SHP77 (cell line): ENCODE measurements at places on chromosomes 7 and 10.
A peak's percentile ranks its signal among the peaks of the same experiment; 100 is the strongest.

- DNase-seq = no peak
These were observed 161.7 kb downstream of the TNS3 start for GRCh38 chr7:47420122-47420780.

DNA sequence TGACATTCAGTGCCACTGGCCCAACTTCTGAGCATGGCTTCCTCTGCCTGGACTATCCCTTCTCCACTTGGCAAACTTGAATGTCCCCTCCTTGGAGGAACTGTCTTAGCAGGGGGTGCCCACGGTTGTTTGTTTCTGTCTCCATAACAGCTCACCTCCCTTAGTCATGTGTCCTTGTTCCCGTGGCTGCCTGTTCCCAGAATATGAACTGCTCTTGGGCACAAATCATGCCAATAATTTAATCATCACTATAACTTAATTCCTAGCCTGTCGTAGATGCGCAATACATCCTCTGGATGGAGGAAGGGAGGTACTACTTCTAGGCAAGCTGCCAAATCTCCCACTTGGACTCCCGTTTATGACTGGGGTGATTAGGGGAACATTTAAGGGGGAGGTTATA is 173.1 kb downstream of the MYOF start:
- no peak for DNase-seq

DNA sequence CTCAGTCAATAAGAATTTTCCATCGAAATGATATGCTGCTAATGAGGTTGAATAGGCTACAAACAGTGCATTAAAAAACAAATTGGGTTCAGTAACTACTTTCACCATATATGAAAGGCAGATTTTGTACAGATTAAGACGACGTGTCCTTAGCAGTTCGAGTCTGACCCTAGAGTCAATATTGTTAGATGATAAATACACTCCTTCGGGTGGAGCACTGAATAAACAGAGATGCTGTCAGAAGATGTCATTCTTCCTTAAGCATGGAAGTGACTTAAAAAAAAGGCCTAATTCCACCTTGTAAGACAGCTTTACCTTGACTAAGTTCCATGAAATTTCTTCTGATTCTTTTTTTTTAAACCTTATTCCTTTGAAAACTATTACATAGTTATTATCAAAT is 5.8 kb upstream of the AGR2 start:
- DNase-seq = peak; percentile 7

GRCh38 chr10:11451640-11452260 is 159.7 kb downstream of the USP6NL start:
- DNase-seq = no peak

DNA sequence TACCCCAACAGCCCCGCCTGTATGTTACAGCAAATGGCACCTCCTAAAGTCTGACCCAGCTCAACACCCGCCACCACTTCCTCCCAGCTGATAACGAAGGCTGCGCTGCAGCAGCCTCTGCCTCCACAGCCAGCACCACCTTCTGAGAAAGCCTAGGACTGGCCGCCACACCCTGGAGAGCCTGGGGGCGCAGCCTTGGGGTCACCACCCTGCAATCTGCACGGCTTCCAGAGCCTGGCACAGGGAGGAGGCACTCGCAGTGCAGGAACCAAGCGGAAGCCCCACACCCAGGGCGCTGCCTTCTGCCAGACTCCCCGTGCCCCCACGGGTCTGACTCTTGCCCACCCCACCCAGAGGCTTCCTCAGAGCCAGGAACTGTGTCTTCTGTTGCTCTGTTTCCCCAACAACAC is 112.5 kb downstream of the MAD1L1 start:
- no peak for DNase-seq

- no peak for DNase-seq
These were observed 303.9 kb downstream of the WDR37 start for GRCh38 chr10:1360011-1360557.

DNA sequence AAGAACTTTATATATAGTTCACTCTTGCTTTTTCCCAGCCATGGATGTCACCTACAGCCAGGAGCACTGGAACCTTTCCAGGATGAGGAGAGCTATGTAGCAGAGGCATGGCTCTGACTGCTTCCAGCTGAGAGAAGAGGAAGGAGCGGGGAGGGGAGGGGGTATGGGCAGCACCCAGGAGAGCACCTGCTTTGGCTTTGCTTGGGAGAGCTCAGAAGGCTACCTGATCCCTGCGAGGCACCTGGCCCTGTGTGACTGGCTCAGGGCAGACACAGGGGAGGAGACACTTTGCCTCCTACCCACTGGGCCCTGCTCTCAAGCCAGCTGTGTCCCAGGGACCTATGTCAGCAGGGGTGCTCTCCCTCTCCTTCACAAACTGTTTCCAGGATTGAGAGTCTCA is 67.1 kb downstream of the HK1 start:
- no peak for DNase-seq

- DNase-seq = no peak
These were observed 661.3 kb downstream of the PARD3 start for GRCh38 chr10:34153663-34154382.

DNA sequence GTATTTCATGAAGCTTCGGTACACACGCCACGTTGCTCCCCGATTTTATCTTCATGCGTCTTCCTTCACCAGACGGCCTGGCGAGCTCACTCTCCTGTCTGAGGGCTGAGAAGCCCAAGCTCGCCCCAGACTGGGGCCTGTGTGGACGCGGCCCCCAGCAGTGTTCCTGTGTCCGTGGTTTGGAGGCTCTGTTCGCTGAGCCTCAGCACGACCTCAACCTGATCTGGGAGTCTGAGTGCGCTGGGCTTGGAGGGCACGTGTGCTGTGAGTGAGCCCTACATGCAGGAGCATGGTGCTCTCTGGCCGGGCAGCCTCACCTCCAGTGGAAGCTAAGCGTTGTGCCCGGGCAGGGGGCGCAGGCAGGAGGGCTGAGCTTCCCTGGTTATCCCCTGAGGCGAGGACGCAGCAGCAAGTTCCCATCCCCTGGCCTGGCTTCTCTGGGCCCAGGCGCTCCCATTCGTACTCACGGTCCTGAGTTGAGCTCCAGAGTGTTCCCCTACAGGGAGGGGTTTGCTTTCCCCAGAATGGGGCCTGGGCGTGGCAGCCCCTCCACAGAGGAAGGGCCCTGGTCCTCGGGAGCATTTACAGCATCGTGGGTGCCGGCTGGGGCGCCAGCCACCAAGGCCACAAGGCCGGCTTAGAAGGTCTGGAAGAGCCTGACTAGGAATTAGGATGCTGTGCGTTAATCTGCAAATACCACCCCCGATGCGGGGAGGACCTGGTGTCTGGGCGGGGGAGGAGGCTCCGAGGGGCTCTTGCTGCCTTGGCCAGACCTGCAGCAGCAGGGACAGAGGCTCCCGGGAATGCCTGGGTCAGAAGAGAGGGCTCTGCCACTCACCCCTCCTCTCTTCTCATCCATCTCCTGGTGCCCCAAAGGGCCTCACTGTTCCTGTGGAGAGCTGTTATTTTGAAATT is 400.6 kb downstream of the DNAJB6 start:
- DNase-seq = no peak

- no peak for DNase-seq
These were observed 637 bp downstream of the SAMD8 start for GRCh38 chr10:75111907-75112679.

- DNase-seq = no peak
These were observed 64.5 kb downstream of the PALS2 start for GRCh38 chr7:24637706-24638105.

DNA sequence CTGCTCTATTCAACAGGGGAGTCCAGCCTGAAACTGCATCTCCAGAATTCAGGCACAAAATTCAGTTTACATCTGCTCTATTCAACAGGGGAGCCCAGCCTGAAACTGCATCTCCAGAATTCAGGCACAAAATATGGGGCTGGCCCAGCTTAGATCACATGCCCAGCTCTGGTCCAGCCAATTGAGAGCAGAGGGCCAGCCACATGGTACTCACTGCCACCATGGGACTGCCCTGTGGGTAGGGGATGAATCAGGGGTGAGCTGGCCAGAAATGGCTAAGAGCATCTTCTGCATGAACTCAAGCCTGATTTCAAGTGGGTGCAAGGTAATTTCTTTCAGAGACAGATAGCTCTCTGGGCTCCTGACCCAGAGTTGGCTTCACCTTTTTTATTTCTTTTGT is 156.6 kb upstream of the LYZL2 start:
- no peak for DNase-seq

- DNase-seq = no peak
These were observed 310.7 kb downstream of the CALN1 start for GRCh38 chr7:72101444-72101843.

GRCh38 chr10:29237786-29238185 is 51.1 kb upstream of the LYZL1 start:
- DNase-seq = no peak

DNA sequence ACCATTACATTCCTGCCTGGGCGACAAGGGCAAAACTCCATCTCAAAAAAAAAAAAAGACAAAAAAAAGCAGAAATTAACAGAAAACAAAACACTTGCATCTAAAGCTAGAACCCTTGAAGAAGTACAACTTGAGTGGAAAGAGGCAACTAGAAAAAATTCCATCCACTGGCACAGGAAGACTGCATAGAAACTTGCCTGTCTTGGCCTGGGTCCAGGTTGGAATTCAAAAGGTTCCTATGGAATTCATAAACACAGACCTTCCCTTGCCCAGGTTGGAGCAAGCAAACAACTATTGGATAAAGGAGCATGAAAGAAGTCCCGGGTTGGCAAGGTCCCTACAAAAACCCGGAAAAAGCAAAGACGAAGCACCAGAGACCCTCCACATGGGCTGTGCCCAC is 69.8 kb downstream of the CCDC71L start:
- no peak for DNase-seq

DNA sequence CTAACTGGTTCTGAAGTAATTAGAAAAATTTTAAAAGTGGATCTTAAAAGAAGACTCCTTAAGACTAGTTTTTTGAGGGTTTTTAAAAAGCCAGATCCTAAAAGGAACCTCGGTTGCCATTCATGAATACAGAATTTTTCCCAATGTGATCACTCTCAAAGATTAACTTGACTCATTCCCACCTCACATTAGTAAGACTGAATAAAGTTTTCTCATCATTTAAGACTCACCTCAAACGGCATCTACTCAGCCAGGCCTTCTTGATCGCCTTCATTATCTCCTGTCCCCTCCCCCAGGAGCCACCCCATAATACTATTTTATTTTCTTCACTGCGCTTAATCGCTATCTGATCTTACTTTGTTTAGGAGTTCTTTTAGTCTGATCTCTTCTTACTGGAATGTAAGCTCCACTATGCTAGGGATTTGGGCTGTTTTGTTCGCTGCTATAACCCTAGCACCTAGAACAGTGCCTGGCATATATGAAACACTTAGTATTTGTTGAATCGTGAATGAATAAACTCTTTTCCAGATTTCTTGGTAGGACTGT is 55.9 kb upstream of the PCGF5 start:
- DNase-seq = no peak

DNA sequence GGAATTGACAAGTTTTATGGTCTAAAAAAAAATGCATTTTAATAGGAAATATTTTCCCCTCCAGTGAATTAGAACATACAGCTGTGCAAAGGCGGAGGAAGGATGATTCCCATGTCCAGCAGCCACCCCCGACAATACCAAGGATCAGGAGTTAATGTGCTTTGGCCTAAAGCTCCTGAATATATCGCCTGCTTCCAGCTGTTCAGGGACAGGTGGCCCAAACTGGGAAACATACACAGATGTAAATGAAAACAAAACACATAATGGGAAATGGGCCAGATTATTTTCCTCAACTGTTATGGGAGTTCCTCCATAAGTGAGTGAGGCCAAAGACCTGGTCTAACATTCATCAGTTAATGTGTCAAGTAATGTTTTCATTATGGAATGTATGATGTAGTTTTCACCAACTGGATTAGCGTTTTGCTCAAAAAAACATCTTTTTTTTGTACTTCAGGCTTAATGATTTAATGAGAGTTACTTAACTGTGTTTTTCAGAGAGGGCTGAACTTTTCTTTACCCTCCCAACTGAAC is 55.1 kb upstream of the LAMB1 start:
- DNase-seq = no peak

DNA sequence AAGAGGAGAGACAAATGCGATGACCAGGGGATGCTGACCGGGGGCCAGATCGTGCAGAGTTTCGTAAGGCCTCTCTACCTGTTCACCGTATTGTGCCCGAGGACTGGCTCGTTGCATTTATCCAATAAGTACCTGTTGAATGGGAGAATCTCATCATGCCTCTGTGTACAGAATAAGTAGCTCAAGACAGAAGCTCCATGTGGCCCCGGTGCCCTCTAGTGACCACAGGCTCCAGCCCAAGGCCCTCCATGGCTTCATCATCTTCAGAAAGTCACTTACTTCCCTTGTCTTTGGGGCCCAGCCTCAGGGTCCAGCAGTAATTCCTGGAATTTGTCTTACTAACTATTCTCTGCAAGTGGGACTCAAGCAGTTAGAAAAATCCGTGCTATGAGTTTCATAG is 151.0 kb downstream of the CHN2 start:
- peak; percentile 47 for DNase-seq

DNA sequence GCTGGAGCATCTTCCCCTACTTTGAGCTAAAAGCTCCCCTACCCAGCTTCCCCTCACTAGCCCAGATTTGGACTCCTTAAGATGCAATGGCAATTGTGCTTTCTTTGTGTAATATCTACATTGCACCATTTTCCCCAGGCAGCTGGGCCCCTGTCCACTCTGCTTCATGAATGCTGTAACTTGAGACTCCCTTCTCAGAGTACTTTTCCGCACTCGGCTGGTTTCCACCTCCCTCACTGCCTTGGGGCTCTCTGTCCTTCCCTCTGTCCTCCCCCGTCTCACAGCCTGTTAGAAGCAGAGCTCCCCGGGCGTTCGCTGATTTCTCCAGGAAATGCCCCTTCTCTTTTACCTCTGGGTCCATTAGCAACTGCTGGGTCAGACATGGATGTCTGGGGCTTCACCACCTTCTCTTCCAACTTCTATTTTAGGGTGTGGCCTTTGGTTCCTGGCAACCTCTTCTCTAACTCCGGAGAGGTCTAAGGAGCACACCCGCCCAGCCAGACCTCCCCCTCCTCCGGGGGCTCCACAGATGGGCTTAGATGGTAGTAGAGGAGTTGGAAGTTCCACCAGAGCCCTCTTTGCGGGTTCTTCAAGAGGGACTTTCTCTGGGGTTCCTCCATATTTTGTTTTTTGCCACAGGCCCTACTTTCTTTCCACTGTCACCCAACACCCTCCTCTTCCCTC is 2.9 kb upstream of the TMEM72 start:
- DNase-seq = peak; percentile 40

- DNase-seq = peak; percentile 32
These were observed 437.5 kb upstream of the MBL2 start for GRCh38 chr10:53209944-53210611.

- peak; percentile 95 for DNase-seq
These were observed 175.3 kb downstream of the DIP2C start for GRCh38 chr10:514137-514671.

- DNase-seq = no peak
These were observed 190.9 kb upstream of the LYZL2 start for GRCh38 chr10:30820261-30820991.

DNA sequence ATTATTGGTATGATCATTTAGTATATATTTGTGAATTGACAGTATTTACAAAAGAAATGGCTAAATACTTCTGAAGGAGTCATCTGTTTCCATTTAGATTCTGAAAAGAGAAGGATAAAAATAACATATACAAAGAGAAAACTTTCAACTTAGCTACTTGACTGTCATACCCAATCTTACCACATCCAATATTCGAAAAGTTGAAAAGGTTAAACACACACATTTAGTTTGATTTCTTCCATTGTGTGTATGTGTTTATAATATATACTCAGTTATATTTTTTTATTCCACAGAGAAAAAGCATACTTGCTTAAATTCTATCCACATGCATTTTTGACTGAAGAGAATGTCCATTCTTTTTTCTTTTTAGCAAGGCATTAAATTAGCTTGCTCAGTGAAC is 470.7 kb downstream of the TFEC start:
- no peak for DNase-seq
